EL (cell line): ENCODE measurements at places on chromosomes 4 and X.

DNA sequence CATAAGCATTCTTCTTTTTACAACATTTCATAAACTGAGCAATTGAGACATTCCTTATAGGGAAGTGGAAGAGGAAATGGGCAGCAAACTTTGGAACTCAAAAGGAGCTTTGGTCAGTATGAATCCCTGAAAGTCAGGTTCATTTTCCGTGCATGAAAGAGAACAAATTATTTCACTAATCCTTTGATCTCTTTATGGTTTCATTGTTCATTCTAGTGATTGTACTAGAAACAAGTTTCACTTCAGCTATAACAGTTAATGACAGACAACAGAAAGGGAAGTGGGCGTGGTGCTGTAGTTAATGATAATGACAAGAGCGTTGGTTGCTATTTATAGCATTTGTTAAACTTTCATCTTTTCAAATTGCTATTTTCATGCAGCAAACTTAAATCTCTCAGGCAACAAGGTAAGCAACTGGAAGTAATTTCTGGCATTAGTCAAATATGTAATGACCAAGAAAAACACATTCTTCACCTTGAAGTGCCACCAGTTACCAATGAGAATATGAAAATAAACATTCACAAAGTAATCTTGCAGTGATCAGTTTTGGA is 98.4 kb downstream of the AREG start:
- no peak for DNase-seq

DNA sequence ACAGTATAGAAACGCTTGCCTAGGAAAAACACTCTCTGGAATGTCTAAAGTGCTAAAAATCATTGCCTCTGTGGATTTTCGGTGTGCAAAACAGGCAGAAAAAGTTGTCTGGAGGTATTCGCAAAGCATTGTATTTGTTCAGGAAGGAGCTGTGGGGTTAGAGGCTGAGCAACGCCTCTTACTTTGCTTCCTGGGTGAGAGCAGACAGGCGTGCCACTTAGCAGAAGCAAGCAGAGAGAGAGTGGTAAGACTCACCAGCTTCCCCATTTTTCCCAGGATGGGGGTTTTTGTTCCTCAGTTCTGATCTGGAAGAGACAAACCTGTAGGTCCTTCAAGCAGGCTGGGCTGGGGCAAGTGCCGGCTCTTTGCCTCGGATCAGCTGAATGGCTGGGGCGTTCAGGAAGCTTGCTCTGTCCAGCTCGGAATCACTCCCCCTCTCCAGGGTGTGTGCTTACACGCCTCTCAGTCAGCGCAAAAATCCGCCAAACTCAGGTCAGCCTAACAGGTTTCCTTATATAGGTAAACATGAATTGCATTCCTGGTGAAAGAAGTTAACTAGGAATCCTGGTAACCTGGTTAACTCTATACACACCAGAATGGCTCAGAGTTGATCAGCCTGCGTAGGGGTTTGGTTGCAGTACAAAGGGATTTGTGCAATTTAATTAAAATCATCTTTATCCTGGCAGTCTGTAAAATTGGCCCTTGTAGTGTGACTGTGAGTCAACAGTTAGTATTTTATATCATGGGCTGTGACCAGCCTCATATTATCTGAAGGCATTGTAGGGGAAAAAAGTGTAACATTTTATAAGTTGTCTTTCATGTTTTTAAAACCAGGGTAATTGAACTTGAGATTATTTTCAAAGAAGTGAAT is 213.1 kb upstream of the MID1 start:
- DNase-seq, result no peak

DNA sequence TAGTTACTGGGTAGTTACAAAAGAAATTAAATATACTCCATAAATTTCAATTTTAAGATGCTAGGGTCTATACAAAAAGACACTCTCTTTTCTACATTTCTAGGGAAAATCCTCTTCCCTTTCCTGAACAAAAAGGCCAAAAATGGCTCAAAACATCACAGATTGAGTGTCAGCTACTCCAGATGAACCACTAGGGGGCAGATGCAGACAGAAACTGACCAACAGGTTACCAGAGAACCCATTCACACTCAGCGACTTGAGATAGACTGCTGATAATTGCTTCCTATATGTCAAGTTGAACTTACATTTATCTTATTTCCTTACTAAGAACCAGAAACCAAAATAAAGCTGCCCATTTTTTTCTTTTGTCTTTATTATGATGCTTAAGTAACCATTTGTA is 83.4 kb upstream of the MID1IP1 start:
- DNase-seq, result peak; percentile 13

- DNase-seq, result no peak
Measured at GRCh38 chrX:50615570-50616158, 145.0 kb upstream of the DGKK start.

GRCh38 chr4:127362686-127363085 is 270.1 kb upstream of the INTU start:
- DNase-seq, result no peak
